ENCODE measurements at places on chromosomes 1 and 21. TPM values are rescaled to one million over a fixed set of nuclear protein-coding genes. Genes with fewer than 3 reads are reported as not detected.
A peak's percentile ranks its signal among the peaks of the same experiment; 100 is the strongest.

ZZZ3 gene
- total RNA-seq: 34.6 TPM

CLK2 gene
- total RNA-seq: 36.7 TPM

KCNJ15 gene
- total RNA-seq: 0.80 TPM

- no peak overlapping the region for H3K27ac ChIP-seq
- peaks cover 36% of the 10 kb centered on the region for H3K4me1 ChIP-seq
- H3K27me3 ChIP-seq: peaks cover 6% of the 10 kb centered on the region
- H3K4me3 ChIP-seq: no peak overlapping the region
Measured at GRCh38 chr21:43191971-43192370, 23.2 kb downstream of the CRYAA start.

GRCh38 chr1:73576083-73576482 is 621.9 kb downstream of the LRRIQ3 start:
- no peaks in the 10 kb centered on the region for H3K36me3 ChIP-seq
- no peak for DNase-seq
- no peak overlapping the region for H3K27ac ChIP-seq
- no peaks in the 10 kb centered on the region for H3K4me1 ChIP-seq
- no peak overlapping the region for H3K4me3 ChIP-seq

DNA sequence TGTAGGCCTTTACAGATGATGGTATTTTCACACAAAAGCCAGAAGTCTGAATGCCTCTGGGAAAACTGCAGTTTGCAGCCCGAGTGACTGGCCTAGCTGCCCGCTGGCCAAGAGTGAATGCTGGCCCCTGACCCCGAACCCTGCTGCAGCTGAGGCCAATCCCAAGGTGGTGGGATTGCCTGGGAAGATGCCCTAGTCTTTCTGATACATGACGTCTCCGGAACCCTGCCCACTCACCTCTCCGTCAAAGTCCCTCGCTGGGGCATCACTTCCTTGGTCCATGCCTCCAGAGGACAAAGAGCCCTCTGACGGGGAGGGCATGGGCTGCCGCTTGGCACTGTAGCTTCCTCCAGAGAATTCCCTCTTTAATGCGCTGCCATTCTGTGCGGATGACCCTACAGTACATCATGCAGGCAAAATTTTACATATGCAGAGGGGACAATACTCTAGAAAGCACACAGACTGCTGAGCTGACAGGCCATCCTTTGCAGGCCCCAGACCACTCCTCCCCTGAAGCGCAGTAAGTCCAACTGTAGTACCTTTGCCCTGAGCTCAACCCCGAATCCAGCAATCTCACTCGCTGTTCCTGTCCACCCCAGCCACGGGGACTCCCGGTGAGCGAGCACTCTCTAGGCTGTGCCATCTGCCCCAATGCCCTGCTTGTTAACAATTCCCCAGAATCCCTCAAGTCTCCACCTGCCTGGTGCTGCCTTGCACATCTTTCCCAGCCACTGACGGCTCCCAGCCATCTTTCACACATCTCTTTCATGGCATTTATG is 54.7 kb downstream of the COQ8A start:
- no peaks in the 10 kb centered on the region for H3K27me3 ChIP-seq
- no peak for DNase-seq
- no peak overlapping the region for H3K27ac ChIP-seq
- no peaks in the 10 kb centered on the region for H3K4me1 ChIP-seq
- H3K36me3 ChIP-seq: peaks cover 30% of the 10 kb centered on the region
- H3K4me3 ChIP-seq: no peak overlapping the region

TP73 gene
- 0.58 TPM for total RNA-seq

DNA sequence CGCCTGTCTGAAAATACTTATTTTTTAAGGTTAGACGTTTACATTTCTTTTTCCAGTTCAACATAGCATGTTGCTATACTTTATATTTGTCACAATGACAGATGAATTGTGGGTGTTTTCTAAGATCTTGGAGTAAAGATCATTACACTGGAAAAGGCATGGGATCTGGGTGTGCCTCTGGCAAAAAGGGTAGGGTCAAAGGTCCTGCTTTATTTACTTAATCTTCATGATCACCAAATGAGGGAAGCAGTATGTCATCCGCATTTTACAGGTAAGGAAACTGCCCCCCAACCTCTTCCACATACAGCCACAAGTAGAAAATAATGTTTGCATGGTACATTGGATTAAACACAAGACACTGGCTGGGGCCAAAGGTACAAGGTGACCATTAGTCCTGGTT is 12.5 kb upstream of the SMPDL3B start:
- H3K27ac ChIP-seq: no peak overlapping the region
- no peaks in the 10 kb centered on the region for H3K36me3 ChIP-seq
- H3K4me3 ChIP-seq: no peak overlapping the region
- no peak for DNase-seq

- no peaks in the 10 kb centered on the region for H3K27me3 ChIP-seq
- no peak for DNase-seq
- no peaks in the 10 kb centered on the region for H3K36me3 ChIP-seq
- no peak overlapping the region for H3K4me3 ChIP-seq
Measured at GRCh38 chr1:231106347-231106746, 55.5 kb upstream of the TRIM67 start.

DNA sequence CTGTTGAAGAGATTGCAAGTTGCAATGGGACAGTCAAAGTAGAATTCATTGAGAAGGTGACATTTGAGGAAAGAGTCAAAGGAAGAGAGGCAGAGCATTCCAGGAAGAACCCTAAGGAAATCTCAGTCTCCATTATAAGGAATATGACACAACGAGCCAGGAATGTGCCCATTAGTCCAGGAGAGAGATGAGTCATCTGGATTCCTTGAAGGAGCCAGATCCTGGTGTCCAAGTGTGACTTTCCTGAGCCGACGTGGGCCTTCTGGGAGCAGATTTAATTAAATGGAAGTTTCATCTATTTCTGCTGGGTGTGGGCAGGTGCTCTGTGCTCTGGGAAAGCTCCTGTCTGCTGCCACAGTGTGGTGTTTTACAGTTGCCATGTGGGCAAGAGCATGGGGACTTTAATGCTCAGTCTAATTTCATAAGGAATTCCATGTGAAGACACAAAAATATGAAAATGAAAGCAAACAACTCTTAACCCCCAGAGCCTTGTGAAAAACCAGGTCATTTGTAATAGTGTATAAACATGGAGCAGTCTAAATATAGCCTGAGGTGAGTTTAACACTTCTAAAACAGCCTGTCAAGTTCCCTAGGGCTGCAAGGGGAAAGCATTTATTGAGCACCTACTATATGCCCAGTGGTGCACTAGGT is 111.4 kb upstream of the ARTN start:
- peak overlapping the region; percentile 88 for H3K27ac ChIP-seq
- peaks cover 22% of the 10 kb centered on the region for H3K36me3 ChIP-seq
- H3K4me1 ChIP-seq: peaks cover 31% of the 10 kb centered on the region
- H3K4me3 ChIP-seq: peak overlapping the region; percentile 33
- DNase-seq: no peak

GRCh38 chr1:214824763-214825162 is 221.8 kb downstream of the CENPF start:
- DNase-seq: no peak
- peaks cover 2% of the 10 kb centered on the region for H3K4me1 ChIP-seq
- peaks cover 8% of the 10 kb centered on the region for H3K27me3 ChIP-seq

DNA sequence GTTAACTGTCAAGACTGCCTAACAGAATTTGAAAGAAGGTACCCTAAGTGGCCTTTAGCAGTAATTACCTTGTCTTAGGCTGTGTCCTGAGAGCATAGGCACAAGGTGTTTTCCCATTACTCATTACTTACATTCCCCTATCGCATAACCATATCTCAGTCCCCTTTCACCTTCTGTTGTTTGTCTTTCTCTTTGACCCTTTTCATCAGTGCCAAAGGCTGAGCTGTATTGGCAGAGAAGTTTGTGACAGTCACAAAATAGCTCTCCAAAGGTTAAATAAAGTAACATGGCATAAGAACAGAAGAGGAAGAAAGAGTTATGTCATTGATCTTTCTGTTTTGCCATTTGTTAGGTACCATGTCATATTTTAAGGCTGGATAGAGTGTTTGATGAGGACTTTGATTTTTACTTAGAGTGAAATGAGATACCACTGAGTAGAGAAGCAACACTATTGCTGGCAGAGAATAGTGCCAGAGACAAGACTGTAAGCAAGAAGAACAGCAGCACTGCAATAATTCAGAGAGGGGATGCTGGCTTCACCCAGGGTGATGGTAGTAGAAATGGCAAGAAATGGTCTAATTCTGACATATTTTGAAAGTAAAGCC is 497.8 kb downstream of the TTLL7 start:
- DNase-seq: no peak
- H3K4me3 ChIP-seq: no peak overlapping the region
- no peaks in the 10 kb centered on the region for H3K27me3 ChIP-seq
- H3K4me1 ChIP-seq: peaks cover 5% of the 10 kb centered on the region

GRCh38 chr1:4133297-4133938 is 233.3 kb upstream of the C1orf174 start:
- no peaks in the 10 kb centered on the region for H3K27me3 ChIP-seq
- no peaks in the 10 kb centered on the region for H3K4me1 ChIP-seq
- no peak overlapping the region for H3K27ac ChIP-seq

- no peaks in the 10 kb centered on the region for H3K27me3 ChIP-seq
- no peak for DNase-seq
- H3K36me3 ChIP-seq: peaks cover 4% of the 10 kb centered on the region
- H3K4me3 ChIP-seq: peak overlapping the region; percentile 98
- H3K4me1 ChIP-seq: peaks cover 35% of the 10 kb centered on the region
- peak overlapping the region; percentile 99 for H3K27ac ChIP-seq
Measured at GRCh38 chr1:111139324-111139955, 453 bp downstream of the DRAM2 start.

NCAM2 gene
- total RNA-seq: 17.0 TPM

- H3K4me3 ChIP-seq: no peak overlapping the region
- no peak for DNase-seq
- no peaks in the 10 kb centered on the region for H3K27me3 ChIP-seq
- no peaks in the 10 kb centered on the region for H3K36me3 ChIP-seq
- no peak overlapping the region for H3K27ac ChIP-seq
Measured at GRCh38 chr1:24101796-24102586, 9.9 kb downstream of the MYOM3 start.

DNA sequence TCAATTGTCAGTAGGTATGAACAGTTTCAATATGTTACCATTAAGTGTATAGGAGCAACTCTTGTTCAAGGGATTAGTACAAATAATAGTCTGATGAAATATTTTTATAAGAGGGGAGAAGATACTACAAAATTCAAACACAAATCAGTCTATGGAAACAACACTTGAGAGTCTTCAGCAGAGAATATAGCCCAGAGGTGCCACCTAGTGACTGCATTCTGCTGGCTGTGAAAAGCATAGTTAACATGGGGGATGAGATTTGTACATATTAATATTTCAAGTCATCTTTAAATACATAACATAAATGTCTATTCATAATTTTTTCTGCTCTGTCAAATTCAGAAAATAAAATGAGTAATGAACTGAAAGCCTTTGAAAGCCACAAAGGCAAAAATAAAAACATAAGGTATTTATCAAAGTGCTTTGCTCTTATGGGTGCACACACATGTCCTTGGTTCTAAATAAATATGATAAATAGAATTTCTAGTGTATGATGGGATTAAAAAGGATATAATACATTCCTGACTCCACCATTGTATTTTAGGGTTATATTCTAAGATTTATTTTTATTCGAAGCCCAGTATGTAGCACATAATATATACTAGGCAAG is 440.9 kb upstream of the ZRANB2 start:
- H3K27ac ChIP-seq: no peak overlapping the region
- H3K4me3 ChIP-seq: no peak overlapping the region
- H3K4me1 ChIP-seq: no peaks in the 10 kb centered on the region
- H3K27me3 ChIP-seq: peaks cover 9% of the 10 kb centered on the region

UBXN10 gene
- total RNA-seq: not detected

NIPAL3 gene
- total RNA-seq: 35.3 TPM

NHLH1 gene
- 0.18 TPM for total RNA-seq

DNA sequence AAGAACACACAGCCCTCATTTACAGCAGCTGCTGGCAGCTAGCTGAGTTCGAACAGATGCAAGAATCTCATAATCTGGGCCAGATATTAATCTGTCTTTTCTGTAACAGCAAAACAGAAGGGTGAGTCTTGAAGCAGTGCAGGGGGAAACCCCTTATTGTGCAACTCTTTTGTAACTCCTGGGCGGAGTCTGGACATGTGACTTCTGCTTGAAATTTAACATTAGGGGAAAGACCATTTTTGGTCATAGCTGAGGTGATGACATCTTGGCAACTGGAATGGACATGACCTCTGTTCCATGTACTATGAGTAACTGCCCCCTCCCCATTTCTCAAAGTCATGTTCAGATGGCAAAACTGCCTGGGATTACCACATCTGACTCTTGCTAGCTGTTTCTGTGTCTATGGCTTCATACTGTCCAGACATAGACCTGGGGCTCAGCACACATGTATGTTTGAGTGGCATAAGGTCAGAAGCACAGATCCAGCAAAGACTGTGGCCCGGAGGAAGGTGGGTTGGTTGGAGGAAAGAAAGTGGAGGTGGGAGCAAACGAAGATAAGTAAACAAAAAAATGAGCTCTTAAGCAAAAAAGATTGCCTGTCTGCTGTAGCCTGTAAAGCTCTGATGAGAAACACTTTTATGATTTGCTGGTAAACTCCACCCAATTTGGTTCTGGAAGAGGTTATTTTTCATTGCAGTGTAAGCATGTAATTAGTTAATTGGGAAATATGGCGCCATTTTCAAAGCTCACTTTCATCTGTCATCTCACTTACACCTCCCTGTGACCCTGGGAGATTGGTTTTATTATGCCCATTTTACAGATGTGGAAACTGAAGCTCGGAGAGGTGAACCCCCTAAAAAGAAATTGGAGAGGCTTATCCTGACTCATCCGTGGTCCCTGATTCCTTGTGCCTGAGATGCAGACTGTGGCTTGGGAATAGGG is 26.1 kb downstream of the ETS2 start:
- H3K27ac ChIP-seq: peak overlapping the region; percentile 34
- H3K27me3 ChIP-seq: no peaks in the 10 kb centered on the region
- peaks cover 13% of the 10 kb centered on the region for H3K4me1 ChIP-seq
- no peak for DNase-seq
- peaks cover 4% of the 10 kb centered on the region for H3K36me3 ChIP-seq
- no peak overlapping the region for H3K4me3 ChIP-seq

DNA sequence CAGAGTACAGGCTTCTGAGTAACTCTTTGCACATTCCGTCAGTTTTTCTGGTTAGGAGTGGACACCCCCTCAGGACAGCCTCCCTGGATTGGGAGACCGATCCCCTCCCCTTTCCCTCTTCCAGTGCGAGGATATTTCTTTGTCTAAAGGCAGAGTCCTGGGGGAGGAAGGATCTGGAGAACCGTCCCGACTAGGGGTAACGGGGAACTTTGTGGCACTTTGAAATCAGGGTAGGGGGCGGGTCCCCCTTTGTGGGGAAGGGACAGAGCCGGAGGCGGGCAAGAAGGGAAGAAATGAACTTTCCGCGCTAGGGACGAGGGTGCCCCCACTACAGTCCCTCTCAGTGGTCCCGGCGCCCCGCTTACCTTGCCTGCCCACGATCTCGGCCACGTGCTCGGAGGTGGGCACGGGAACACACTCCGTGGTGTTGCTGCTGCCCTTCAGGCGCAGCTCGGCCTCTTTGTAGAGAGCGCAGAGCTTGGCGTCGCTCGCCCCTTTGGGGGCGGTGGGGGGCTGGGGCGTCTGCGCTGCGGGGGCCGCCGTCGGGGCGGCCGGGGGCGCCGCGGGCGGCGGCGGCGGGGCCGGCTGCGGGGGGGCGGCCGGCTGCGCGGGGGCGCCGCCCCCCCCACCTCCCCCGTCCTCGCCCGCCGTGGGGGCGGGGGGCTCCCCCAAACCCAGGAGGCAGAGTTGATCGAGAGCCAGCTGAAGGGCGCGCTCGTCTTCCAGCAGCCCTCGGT is 917 bp downstream of the MEX3A start:
- H3K27ac ChIP-seq: peak overlapping the region; percentile 77
- H3K27me3 ChIP-seq: no peaks in the 10 kb centered on the region
- peaks cover 2% of the 10 kb centered on the region for H3K36me3 ChIP-seq
- peaks cover 75% of the 10 kb centered on the region for H3K4me1 ChIP-seq
- H3K4me3 ChIP-seq: peak overlapping the region; percentile 95

All from chondrocyte (in vitro differentiated cells).